ENCODE measurements at places on chromosomes 5 and 9.

GRCh38 chr5:111834926-111835599 is 78.1 kb upstream of the NREP start:
- DNase-seq, result no peak

GRCh38 chr5:35415309-35415708 is 185.0 kb upstream of the PRLR start:
- DNase-seq, result no peak

GRCh38 chr5:5781335-5781734 is 358.9 kb downstream of the ICE1 start:
- DNase-seq, result no peak

- no peak for DNase-seq
Observed at GRCh38 chr5:138662599-138662998, 87.4 kb upstream of the HSPA9 start.

GRCh38 chr5:43332401-43332800 is 19.2 kb upstream of the HMGCS1 start:
- DNase-seq, result no peak

DNA sequence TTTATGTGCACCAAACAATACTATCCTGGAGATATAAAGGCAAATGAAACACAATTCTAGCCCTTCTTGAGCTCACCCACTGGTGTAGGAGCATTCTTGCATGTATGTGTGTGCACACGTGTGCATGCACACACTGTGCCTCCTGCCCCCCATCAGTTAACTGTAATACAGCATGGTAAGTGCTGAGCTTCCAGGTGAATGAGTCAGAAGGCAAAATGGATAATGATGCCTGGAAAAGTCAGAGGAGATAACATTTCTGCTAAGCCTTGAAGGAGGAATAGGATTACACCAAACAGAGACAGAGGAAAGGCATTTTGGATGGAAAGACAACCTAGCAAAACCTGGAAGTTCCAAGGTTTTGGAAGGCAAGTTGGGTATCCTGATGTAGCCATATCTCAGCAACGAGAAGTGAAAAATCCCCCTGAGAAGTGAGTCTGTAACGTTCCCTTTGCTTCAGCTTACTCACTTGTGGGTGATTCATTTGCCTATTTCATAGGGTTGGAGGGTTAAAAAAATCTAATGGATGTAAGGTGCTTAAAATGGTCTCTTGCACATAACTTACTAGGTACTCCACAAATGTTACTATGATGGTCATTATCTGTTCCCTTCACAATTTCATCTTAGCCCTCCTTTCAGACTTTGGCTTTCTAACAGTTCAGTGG is 101.4 kb upstream of the STC2 start:
- DNase-seq, result no peak

GRCh38 chr5:139734539-139734916 is 61.1 kb upstream of the PSD2 start:
- DNase-seq, result no peak

GRCh38 chr5:103373597-103374472 is 115.3 kb downstream of the MACIR start:
- no peak for DNase-seq

GRCh38 chr5:28561522-28561921 is 1523.1 kb upstream of the CDH9 start:
- DNase-seq, result no peak

GRCh38 chr5:157890836-157891597 is 32.1 kb upstream of the CLINT1 start:
- DNase-seq, result peak; percentile 17

GRCh38 chr9:21357479-21358460 is 7.1 kb upstream of the IFNA6 start:
- DNase-seq, result no peak

DNA sequence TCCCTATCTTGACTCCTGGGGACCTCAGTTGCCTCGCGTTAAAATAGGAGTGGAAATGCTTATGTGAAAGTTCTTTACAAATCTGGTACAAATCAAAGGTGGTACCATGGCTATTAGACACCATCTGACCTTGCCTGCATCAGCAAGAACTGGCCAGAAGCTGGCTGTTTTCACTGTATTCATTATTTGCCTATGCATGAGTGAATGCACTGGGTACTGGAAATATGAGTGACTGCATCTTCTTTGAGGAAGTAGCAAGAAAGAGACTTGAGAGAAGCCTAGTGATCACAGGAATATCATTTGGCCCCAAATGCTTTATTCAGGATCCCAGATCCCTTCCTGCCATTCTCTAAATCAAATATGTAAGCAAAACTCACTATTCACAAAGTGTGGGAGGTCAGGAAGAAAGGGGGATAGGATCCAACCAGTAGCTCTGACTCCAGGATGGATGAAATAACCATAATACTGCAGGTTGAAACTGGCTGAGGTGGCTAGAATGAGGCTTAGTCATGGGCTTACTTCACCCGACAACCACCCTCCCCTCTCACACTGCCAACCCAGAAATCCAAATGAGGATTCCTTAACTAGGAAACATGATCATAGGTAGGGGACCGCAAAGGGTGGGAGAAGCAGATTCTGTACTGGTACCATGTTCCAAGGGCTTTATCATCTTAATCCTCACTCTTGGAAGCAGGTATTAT is 56.7 kb downstream of the FAM114A2 start:
- DNase-seq, result no peak

DNA sequence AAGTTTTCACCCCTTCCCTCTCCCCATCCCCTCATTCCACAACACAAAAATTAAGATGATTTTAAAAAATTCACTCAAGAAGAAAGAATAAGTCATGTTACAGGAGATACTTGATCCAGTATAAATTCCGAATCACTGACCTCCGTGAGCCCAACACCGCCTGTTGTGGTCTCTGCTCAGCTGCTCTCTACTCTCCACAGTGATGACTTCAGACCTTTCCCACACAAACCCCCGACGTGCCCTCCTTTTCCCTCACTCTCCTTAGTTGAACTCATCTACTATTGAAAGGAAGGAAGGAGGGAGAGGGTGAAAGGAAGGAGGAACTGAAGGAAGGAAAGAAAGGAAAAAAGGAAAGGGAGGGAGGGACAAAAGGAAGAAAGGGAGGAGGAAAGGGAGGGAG is 55.1 kb downstream of the ZNF354C start:
- DNase-seq, result no peak

GRCh38 chr5:14374100-14374499 is 207.5 kb upstream of the OTULINL start:
- peak; percentile 49 for DNase-seq

DNA sequence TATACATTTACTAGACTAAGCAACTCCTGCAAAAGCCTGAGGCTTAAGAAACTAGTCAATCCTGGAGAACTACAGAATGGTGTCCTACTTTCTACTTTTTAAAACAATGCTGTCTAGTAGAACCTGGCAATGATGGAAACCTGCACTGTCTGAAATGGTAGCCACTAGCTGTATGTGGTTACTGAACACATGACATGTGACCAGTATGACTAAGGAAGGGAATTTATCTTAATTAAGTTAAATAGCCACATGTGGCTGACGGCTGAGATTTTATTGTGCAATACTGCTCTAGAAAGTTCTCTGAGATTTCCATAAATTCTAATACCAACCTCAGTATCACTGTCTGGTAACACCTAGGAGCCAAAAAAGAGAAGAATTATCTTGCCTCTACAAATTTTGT is 44.9 kb upstream of the RAPGEF6 start:
- DNase-seq, result no peak

DNA sequence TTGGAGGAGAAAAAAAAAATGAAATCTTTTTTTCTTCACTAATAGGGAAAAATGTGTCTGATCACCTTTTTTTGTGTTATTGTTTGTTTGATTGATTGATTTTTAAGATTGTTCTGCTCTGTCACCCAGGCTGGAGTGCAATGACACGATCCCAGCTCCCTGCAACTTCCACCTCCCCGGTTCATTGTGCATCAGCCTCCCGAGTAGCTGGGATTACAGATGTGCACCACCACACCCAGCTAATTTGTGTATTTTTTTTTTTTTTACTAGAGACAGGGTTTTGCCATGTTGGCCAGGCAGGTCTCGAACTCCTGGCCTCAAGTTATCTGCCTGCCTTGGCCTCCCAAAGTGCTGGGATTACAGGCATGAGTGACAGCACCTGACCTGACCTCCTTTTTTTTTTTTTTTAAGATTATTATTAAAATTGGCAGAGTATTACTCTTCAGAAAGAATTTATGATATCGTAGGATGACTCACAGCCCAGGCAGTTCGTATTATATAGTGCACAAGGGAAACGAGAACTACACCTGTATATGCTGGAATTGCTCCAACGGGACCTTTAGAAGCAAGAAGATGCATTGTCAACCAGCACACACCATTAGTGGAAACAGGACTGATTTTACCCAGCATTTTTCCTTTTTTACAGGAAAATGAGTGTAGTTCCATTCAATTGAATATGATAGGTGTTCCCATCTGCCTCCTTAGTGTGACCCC is 27.7 kb downstream of the FUBP3 start:
- DNase-seq, result no peak

DNA sequence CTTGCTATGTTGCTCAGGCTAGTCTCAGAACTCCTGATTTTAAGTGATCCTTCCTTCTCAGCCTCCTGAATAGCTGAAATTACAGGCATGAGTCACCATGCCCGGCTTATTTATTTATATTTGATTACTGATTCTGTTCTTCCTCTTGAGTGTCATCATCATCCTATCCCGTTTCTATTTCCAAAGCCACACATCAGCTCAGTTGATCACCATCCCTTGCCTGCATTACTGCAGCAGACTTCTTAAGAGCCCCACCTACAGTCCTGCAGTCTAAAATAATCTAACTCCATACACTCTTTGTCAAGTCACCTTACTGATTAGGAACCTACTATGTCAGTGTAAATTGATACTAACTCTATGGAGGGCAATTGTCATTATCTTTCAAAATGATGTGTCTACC is 138.9 kb upstream of the RAI14 start:
- DNase-seq, result no peak

DNA sequence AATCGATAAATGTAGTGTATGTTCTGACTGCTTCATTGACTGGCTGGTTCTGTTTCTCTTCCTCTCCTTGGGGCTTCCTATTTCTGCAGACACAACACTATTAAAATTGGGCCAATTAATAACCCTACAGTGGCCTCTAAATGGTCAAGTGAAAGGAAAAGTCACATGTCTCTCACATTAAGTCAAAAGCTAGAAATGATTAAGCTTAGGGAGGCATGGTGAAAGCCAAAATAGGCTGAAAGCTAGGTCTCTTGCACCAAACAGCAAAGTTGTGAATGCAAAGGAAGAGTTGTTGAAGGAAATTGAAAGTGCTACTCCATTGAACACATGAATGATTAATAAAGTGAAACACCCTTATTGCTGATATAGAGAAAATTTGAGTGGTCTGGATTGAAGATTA is 58.2 kb downstream of the CCNH start:
- DNase-seq, result no peak
